ENCODE measurements at places on chromosomes 7 and 10.

DNA sequence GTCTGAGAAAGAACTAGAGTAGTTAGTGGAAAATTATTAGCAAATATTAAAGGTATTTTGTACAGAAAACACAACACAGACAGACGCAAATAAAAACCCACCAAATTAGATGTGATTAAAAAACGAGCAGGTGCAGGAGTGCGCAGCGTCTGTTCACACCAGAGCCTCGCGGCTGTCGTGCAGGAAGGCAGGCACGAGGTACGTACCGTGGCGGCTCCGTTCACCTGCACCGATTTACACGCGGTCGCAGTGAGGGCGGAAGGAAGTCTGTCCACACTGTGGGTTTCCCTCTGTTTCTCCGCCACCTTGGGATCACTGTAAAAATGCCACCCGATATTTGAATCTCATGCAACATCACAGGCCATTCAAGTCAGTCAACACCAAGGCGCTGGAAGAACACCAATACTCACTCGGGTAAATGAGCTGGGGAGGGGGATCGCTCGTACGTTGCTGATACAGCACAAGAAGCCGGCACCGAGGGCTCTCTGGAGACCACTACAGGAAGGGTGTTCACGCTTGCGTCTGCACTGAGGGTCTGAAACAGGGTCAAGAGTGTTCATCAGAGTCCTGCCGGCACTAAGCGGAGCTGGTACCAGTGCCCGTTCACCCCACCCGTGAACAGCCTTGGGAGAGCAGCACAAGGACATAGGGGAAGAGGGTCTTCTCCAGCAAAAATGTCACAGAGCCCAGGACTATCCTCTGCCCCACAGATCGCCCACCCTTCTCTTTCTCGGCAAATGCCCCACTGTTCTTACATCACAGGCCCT lies 116.8 kb downstream of the LARP4B start:
- DNase-seq = no peak

DNA sequence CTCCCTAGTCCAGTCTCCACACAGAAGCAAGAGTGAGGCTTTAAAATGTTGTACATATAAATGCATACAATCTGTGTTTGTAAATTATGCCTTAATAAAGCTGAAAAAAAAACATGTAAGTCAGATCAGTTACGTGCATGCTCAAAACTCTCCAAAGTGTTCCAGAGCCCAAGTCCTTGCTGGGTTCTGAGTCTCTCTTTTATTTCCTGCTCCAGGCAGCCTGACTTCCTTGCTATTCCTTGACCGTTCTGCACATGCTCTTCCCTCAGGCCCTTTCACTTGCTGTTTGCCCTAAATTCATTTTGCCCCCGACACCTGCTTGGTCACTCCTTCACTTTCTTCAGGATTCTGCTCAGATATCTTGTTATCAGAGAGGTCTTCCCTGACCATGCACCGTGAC lies 770.1 kb downstream of the PHTF2 start:
- no peak for DNase-seq

DNA sequence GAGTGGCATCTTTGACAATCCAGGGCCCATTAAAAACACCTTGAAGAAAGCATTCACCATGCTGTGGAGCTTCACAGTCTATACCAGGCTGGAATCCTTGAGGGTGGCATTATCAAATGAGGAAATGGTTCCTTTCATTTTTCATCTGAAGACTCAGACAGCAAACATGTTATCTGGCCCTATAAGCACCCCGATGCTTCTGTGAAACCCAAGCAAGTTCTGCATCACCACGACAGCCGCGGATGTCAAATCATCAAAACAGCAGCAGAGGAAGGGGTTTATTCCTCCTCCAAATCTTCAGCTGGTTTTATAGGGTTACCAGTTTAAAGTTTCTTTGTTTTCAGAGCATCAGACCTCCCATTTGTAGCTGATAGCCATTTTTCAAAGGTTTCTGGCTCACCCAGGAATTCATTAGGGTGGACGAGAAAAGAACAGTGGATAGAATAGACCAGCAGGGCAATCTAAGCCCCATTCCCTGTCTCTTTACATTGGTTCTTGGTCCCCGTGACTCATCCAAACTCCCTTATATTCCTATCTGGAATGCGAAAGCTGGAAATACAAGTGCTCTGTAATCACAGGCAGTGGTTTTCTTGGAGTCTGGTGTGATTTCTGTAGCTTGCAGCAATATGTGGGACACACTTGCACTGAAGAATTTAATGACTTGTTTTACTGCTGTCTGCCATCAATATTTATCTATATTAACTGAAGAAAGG lies 217.9 kb downstream of the SKAP2 start:
- no peak for DNase-seq

- no peak for DNase-seq
Measured at GRCh38 chr10:5685764-5686240, 1.2 kb downstream of the TASOR2 start.

DNA sequence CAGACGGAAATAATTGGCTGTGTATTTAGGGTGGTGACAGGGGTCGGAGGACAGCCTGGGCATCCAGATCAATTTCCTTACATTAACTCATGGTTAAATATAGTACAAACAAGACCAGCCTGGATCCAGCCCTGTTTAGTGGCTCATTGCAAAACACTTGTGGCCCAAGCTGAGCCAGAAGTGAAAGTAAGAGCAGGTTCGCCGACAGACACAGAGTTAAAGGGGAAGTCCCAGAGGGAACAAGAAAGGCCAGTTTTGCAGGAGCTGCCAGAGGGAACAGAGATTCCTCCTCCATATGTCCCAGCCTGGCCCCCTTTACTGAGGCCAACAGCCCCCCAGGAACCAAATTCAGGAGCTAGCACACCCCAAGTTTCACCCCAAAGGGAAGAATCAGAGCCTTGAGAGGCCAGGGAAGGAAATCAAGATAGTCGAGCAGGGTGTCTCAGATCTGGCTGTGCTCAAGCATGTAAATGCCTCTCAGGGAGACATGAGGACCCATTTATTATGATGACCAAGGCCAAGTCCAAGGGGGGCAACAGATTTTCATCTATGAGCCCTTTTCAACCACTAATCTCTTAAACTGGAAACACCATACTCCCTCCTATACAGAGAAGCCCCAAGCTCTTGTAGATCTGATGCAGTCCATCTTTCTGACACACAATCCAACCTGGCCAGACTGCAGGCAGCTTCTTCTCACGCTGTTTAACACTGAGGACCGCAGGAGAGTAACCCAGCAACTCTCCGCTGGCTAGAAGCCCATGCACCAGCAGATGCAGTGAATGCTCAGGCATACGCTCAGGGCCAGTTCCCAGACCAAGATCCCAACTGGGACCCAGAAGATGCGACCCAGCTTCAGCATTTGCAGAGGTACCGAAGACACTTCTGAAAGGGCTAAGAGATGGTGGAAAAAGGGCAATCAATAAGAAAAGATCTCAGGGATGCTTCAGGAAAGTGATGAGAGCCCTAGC lies 15.9 kb upstream of the ADCK2 start:
- no peak for DNase-seq

DNA sequence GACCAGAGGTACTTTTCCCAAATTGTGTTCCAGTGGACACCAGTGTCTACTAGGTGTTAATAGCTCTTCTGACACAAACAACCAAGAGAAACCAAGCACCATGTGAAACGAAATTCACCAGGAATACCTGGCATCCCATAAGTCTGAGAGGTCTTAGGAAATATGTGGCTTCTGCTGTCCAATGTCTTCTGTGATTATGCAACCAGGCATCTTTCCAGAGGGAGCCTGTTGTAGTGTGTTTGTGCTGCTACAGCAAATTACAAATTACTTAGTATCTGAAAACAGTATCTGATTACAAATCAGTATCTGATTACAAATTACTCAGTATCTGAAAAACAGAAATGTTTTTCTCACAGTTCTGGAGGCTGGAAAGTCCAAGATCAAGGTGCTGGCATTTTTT lies 133.6 kb upstream of the NPVF start:
- DNase-seq = no peak

- no peak for DNase-seq
Measured at GRCh38 chr10:6036861-6037321, 25.3 kb downstream of the IL2RA start.

DNA sequence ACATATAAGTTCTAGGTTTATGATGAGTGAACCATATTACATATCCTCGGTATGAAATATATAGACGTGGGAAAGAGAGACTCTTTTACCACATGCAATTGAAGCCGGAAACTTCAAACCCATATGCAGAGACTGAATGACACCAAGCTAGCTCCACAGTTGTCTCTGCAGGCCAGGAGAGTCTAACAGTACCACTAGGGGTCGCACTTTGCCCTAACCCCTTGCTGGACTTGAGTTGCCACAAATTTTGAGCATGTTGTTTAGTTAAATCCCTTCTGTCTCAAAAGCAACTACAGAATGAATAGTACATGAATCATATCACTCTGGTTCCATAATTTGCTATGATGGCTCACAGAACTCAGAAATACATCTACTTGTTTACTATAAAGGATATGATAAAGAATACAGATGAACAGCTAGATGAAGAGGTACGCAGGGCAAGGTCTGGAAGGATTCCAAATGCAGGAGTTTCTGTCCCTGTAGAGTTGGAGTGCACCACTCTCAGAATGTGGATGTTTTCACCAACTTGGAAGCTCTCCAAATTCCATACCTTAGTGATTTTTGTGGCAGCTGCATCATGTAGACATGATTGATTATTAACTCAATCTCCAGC lies 112.4 kb upstream of the YAE1 start:
- DNase-seq = no peak

DNA sequence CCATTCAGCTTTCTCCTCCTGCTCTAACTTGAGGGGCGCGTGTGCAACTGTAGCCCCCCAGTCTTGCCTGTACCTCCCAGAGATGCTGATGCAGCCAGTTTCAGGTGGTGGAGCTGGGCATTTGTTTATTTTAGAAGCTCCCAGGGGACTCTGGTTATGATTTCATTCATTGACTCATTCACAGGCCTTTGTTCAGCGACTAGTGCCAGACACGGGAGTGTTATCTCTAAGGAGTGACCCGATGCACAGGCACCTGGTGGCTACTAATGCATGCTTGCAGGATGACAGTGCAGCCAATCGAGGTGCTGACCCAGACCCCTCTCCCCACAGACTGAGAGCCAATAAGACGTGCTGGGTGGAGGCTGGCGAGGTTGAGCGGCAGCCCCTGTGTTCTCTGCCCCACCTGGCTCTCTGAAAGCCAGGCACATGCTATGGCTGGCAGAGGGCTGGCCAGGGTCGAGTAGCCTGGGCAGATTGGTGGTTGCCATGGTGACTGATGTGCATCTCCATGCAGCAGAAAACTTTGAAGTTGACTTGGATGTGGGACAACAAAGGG lies 19.7 kb upstream of the SLC18A2 start:
- no peak for DNase-seq

GRCh38 chr10:43353495-43354329 lies 17.7 kb upstream of the FXYD4 start:
- no peak for DNase-seq

- no peak for DNase-seq
Measured at GRCh38 chr10:26468700-26469099, 30.6 kb downstream of the APBB1IP start.

DNA sequence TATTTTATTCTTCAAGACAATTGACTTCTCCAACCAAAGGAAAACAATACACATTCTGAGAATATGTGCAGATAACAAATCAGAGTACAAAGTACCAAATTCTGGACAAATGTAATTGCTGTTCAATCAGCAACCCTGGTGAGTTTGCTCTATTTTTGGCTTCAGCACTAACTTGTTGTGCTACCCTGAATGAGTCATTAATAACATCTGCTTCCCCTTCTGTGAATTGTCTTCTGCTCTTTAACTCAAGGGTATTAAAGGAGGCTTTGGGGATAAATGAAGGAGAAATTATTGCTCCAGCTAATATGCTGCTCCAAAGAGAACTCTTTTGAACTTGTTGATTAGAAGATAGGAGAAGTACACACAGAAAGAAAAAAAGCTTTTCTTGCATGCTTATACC lies 459.3 kb downstream of the HTR7 start:
- no peak for DNase-seq

DNA sequence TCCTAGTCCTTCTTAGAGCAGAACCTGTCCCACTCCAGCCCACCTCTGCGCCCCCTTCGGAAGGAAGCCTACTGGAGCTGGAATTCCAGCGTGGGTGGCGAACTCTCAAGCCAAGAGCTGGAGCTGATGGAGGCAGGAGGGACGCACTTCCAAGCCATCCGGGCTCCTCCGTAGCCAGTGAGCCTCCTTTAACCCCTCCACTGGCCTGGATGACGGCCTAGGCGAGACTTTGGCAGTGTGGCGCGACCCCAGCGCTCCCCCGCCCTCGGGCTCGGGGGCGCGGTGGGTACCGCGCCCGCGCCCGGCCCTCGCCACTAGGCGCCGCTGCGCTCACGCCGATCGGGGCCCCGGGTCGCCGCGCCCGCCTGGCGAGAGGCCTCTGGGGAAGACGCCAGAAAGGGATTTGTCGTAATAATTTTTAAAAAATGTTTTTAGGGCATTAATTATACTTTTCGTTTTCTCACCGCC lies 5.1 kb upstream of the EMX2 start:
- no peak for DNase-seq

- DNase-seq = peak; percentile 11
Measured at GRCh38 chr10:69639291-69640195, 9.5 kb downstream of the FAM241B start.

Measured in C1 segment of cervical spinal cord (tissue), 14 donors.